Stimulated activated CD4-positive, alpha-beta T cell treated with anti-CD3 and anti-CD28 coated beads, TNF-alpha, amount 100 ng/mL, for 4 hours (primary cell): ENCODE measurements at places on chromosomes 5 and 9.

GRCh38 chr9:109934136-109934856 is 154.3 kb downstream of the PALM2AKAP2 start:
- DNase-seq, result no peak

GRCh38 chr5:54870271-54870670 is 115.1 kb downstream of the ESM1 start:
- no peak for DNase-seq

GRCh38 chr9:117671468-117671867 is 32.7 kb upstream of the TLR4 start:
- no peak for DNase-seq

DNA sequence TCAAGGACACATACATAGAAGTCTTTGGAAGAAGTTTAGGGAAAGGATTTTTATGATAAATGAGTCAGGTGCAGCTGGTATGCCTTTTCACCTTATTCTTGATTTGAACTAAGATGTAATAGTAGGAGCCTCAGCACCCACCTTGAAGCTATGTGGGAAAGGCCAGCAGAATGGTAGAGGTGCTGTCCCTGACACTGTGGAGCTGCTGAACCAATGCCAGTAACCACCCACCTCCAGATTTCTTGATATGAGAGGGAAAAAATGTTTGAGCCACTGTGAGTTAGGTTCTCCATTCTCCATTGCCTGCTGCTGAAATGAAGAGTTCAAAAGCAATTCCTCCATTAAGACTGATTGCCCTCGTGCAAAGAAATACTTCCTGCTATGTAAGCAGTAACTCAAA is 12.2 kb upstream of the HMGCR start:
- DNase-seq, result no peak

GRCh38 chr5:10635257-10635866 is 71.5 kb downstream of the ANKRD33B start:
- peak; percentile 29 for DNase-seq

DNA sequence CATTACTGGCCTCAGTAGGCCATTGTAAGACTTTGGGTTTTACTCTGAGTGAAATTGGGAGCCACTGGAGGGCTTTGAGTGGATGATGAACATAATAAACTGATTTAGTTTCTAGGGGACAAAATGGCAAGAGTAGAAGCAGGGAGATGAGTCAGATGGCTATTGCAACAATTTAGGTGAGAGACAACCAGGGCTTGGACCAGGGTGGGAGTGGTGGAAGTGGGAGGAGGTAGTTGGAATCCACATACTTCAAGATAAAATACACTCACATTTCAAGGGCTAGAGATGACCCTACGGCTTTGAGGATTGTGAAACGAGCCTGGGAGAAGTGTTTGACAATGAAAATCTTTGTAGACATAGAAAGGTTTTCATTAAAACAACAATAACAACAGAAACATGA is 136.3 kb downstream of the ACTBL2 start:
- no peak for DNase-seq

DNA sequence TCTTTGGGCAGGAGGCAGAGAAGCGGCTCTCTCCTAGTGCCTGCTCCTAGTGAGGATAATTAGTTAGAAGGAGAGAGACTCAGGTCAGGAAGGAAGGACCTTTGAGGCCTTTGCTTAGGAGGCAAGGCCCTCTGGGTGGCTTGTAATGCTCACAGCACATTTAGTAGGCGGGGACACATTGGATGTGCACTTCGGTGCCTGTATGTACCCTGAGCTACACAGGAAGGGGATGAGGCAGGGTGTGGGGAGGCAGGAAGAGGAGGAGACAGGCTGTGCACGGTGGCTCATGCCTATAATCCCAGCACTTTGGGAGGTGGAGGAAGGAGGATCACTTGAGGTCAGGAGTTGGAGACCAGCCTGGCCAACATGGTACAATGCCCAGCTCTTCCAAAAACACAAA is 7.2 kb upstream of the LCN2 start:
- no peak for DNase-seq

GRCh38 chr9:110947491-110948044 is 90.7 kb downstream of the LPAR1 start:
- no peak for DNase-seq

- DNase-seq, result no peak
Observed at GRCh38 chr5:177045631-177046030, 23.1 kb downstream of the ZNF346 start.

- DNase-seq, result no peak
Observed at GRCh38 chr9:24439456-24439855, 106.2 kb downstream of the IZUMO3 start.

DNA sequence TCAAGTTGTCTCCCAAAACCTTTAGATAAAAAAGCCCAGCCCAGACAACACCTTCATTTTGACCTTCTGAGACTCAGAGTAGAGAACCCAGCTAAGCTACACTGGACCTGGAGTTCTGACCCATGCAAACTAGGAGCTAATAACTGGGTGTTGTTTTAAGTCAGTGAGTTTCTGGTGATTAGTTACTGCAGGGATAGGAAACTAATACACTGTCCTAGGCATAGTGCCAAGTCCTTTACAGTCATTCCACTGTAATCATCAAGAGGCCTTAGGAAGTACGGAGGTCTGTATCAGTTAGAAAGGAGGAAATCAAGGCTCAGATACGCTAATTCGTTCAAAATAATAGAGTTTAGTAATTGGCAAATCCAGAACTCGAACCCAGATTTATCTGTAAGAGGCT is 197.9 kb downstream of the KCTD16 start:
- no peak for DNase-seq

- DNase-seq, result no peak
Observed at GRCh38 chr9:106929471-106930177, 66.7 kb downstream of the ZNF462 start.

- no peak for DNase-seq
Observed at GRCh38 chr5:107937204-107937603, 266.5 kb upstream of the EFNA5 start.

DNA sequence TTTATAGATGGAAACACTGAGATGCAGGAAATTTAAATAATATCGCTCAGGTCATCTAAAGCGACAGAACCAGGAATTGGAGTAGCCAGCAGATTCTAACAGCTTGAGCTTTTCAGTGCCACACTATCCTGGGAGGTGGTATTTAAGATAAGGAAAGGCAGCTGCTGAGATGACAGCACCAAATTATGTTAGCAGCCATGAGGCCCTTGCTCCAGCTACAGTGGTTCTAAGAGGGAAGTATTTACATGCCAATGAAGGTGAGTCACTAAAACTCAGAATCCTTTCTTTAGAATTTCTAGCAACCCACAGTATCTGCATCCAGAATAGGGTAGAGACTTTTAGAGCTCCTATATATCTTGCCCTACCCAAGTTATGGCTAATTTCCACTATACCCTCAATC is 127.0 kb upstream of the VLDLR start:
- DNase-seq, result no peak

DNA sequence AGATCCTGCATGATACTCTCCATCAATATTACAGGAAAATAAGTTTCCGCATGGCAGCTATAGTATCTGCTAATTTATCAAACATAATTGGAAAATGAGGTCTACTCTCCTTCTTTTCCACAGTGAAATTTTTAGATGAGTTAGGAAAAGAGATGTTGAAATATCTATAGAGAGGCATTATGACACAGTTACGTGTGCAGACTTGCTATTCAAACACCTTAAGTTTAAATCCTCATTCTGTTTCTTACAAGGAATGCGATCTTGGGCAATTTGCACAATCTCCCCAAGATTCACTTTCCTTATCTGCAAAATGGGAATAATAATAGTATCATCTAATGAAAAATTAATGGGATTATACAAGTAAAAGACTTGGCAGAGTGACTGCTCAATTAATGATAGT is 91.7 kb upstream of the SLCO6A1 start:
- no peak for DNase-seq
